ENCODE measurements at places on chromosomes 7 and 10.
A peak's percentile ranks its signal among the peaks of the same experiment; 100 is the strongest.

- no peaks in the 10 kb centered on the region for H3K4me1 ChIP-seq
- no peak overlapping the region for H3K27ac ChIP-seq
- no peaks in the 10 kb centered on the region for H3K27me3 ChIP-seq
- no peak overlapping the region for H3K4me3 ChIP-seq
- H3K36me3 ChIP-seq, result no peaks in the 10 kb centered on the region
Measured at GRCh38 chr10:13311177-13311575, 11.3 kb upstream of the PHYH start.

DNA sequence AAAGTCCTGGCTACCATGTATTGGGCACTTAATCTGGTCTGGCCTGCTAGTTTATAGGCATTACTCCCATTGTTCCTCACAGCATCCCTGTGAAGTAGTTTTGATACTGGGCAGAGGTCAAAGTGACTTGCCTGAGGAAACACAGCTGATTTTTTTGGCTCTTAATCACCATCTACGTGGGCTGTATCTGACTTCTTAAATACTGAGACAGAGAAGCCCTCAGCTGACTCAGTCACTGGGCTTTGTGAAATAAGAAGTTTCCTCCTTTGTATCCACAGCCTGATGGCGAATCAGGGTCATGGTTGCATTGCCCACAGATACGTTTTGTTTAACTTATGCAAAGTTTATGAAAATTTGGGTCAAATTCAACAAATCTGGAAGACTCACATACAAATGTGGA is 13.2 kb downstream of the TACR2 start:
- H3K27me3 ChIP-seq, result no peaks in the 10 kb centered on the region
- H3K4me3 ChIP-seq, result no peak overlapping the region
- peak; percentile 24 for DNase-seq
- H3K36me3 ChIP-seq, result peaks cover 38% of the 10 kb centered on the region

DNA sequence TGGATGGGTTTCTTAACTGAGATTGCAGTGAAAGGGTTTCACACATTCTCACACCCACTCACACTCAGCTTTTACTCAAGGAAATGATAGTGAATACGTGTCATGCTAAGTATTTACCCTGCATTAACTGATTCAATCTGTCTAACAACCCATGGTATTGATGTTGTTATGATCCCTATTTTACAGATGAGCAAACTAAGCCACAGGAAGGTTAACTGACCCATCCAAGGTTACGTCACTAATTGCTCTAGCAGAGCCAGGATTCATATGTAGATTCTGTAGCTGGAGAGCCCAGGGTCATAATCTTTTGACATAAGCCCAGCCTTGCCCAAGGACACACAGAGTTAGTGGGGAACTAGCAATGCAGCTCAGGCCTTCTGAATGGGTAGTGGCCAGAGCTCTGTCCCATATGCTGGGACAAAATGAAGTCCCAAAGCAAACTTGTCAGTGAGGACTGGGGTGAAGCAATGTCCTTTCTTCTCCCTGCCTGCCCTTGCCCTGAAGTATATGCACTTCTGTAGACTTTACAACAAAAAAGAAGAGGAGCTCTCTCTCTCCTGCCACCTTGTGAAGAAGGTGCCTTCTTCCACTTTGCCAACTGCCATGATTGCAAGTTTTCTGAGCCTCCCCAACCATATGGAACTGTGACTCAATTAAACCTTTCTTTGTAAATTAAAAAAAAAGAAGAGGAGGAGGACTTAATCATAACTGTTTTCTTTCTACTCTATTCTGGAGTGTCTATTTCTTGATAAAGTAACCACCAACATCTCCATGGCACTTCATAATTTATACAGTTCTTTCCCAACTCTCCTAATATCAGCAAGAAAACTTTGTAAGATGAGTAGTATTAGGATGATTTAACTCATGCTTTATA is 4.9 kb upstream of the CYP3A7 start:
- no peaks in the 10 kb centered on the region for H3K4me1 ChIP-seq
- H3K27ac ChIP-seq, result no peak overlapping the region
- no peaks in the 10 kb centered on the region for H3K36me3 ChIP-seq
- DNase-seq, result no peak
- no peaks in the 10 kb centered on the region for H3K27me3 ChIP-seq
- H3K4me3 ChIP-seq, result no peak overlapping the region

GRCh38 chr7:128178611-128179010 is 62.5 kb upstream of the LEP start:
- H3K27ac ChIP-seq, result no peak overlapping the region
- no peaks in the 10 kb centered on the region for H3K36me3 ChIP-seq
- no peak overlapping the region for H3K4me3 ChIP-seq
- no peaks in the 10 kb centered on the region for H3K4me1 ChIP-seq

GRCh38 chr10:73848821-73849489 is 25.4 kb downstream of the CAMK2G start:
- H3K36me3 ChIP-seq, result peaks cover 79% of the 10 kb centered on the region
- H3K27me3 ChIP-seq, result no peaks in the 10 kb centered on the region
- no peak overlapping the region for H3K4me3 ChIP-seq
- H3K4me1 ChIP-seq, result no peaks in the 10 kb centered on the region
- DNase-seq, result peak; percentile 100
- no peak overlapping the region for H3K27ac ChIP-seq

GRCh38 chr7:85471740-85472139 is 284.9 kb upstream of the SEMA3D start:
- H3K4me3 ChIP-seq, result no peak overlapping the region
- no peak for DNase-seq
- no peaks in the 10 kb centered on the region for H3K36me3 ChIP-seq
- no peaks in the 10 kb centered on the region for H3K27me3 ChIP-seq
- H3K4me1 ChIP-seq, result peaks cover 10% of the 10 kb centered on the region
- H3K27ac ChIP-seq, result no peak overlapping the region

DNA sequence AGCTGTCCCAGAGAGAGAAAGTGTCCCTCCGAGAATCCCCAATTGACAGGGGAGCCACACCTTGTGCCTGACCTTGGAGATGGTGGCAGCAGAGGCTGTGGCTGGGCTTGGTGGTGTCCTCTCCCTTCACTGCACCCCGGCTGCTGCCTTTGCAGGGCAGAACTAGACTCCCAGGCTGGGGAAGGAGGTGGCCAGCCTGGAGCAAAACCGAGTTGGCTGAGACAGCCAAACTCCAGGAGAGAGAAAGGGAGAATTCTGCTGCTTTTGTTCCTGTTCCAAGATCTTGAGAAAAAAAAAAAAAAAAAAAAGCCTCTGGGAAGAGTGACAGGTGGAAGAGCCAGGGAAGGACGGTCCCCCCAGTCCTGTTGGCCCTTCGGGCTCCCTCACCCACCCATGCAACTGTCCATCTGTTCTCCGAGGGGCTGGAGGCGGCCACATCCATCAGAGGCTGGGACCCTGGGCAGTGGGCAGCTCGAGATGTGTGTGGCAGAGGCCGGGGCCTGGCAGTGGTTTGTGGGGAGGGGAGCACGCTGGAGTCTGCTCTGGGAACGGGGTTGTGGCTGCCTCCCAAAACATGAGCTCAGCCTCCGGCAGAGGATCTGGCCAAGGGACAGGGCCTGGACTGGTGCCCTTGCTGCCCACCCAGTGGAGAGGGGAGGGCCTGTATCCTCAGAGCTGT is 35.5 kb downstream of the CLIP2 start:
- no peaks in the 10 kb centered on the region for H3K36me3 ChIP-seq
- no peaks in the 10 kb centered on the region for H3K4me1 ChIP-seq
- DNase-seq, result no peak
- H3K27ac ChIP-seq, result no peak overlapping the region
- no peak overlapping the region for H3K4me3 ChIP-seq

DNA sequence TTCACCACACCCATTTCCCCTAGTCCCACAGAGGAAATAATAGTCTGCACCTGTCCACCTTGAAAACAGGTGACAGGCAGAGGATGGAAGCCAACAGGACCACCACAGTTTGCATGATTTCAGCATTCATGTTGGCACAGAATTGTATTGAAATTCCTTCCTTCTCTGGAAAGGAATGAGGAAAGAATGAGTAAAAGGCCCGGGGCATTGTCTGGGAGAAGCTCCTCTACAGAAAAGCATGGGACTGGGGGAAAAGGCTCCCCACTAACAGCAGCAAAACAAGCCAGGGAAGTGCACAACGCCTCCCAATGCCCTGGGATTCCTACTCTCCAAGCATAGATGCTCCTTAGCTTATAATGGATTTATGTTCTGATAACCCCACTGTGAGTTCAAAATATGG is 28.5 kb upstream of the TOMM7 start:
- no peak overlapping the region for H3K27ac ChIP-seq
- H3K4me1 ChIP-seq, result peaks cover 11% of the 10 kb centered on the region
- H3K4me3 ChIP-seq, result no peak overlapping the region
- 0 out of 2 replicates have a peak, but pooled peaks cover 2% of the 10 kb centered on the region for H3K36me3 ChIP-seq
- H3K27me3 ChIP-seq, result no peaks in the 10 kb centered on the region

DNA sequence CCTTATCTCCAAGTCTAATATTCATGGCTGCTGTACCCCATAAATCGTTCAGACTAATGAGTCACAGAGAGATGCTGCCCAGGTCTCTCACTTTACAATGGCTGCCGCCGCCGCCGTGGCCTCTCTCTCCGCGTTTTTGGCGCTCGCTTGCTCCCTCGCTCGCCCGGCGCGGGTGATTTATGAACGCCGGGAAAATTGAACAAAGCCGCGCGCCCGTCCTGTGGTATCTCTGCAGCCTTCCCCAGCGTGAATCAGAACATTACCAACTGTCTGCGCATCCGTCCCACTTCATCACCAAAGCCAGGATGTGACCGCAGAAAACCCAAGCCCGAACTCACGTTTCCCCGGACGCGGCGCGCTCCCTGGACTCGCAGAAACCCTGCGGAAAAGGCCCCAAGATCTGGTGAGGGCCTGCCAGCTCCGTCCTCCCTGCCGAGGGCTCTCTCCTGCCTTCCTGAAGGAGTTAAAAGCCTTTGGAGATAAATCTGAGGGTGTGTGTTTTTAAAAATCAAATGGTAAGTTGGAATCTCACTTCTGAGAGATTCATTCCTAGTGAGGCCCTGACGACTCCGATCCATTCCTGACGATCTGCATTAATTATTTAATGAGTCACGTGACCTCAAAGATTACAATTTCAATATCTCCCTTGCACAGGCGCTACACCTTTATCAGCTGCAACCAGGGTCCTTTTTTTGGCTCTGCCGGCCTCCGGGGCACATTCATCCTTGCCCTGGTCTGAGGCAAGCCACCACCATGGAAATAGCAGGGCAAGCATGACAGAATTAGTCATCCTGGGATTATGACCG is 6.3 kb downstream of the HOXA4 start:
- no peaks in the 10 kb centered on the region for H3K27me3 ChIP-seq
- H3K4me3 ChIP-seq, result no peak overlapping the region
- DNase-seq, result no peak
- no peak overlapping the region for H3K27ac ChIP-seq
- 0 out of 2 replicates have a peak, but pooled peaks cover 4% of the 10 kb centered on the region for H3K4me1 ChIP-seq

DNA sequence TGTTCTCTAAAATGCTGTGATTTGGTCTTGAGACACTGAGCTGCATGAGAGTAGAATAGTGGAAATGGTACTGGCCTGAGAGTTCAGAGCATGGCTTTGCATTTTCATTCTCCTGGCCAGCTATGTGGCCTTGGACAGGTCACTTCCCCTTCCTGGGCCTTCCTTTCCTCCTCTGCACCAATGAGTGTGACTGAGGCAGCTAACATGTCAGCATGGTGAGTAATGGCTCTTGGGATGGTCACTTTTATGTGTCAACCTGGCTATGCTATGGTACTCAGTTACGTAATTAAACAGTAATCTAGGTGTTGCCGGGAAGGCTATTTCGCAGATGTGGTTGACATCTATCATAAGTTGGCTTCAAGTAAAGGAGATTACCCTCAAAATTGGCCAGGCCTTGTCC is 109.3 kb downstream of the RTKN2 start:
- peak; percentile 55 for DNase-seq
- H3K4me1 ChIP-seq, result no peaks in the 10 kb centered on the region
- no peaks in the 10 kb centered on the region for H3K27me3 ChIP-seq

DNA sequence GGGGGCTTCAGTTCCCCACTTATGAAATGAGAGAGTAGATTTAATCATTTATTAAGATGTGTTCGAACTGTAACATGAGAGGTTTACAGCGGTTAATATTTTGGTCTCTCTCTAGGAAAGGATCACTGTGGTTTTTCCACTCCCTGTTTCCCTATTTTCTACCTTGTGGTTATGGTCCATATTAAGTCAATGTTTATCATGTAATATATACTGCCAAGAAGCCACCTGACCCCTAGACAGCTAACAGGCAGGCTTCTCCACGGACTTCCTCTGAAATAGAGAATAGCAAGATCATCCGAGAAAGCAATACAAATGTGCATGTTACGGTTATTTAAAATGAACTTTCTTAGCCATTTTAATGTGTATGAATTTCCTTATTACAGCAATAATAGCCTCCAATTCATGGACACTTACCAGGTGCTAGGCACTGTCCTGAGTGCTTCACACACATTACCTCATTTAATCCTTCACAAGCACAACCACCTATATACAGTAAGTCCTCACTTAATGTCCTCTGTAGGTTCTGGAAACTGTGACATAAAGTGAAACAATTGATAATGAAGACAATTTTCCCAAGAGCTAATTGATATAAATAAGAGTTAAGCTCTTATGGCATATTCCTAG is 835 bp upstream of the COL28A1 start:
- H3K4me1 ChIP-seq, result peaks cover 6% of the 10 kb centered on the region
- H3K4me3 ChIP-seq, result no peak overlapping the region
- H3K27ac ChIP-seq, result no peak overlapping the region
- DNase-seq, result peak; percentile 22

GRCh38 chr7:77467408-77467807 is 51.3 kb upstream of the GSAP start:
- no peak overlapping the region for H3K27ac ChIP-seq
- no peak overlapping the region for H3K4me3 ChIP-seq
- DNase-seq, result no peak
- no peaks in the 10 kb centered on the region for H3K36me3 ChIP-seq

- peaks cover 60% of the 10 kb centered on the region for H3K4me1 ChIP-seq
- H3K27ac ChIP-seq, result peak overlapping the region; percentile 3
- no peaks in the 10 kb centered on the region for H3K36me3 ChIP-seq
- no peaks in the 10 kb centered on the region for H3K27me3 ChIP-seq
- peak; percentile 99 for DNase-seq
- H3K4me3 ChIP-seq, result no peak overlapping the region
Measured at GRCh38 chr10:62244785-62245467, 23.7 kb downstream of the RTKN2 start.

- H3K36me3 ChIP-seq, result no peaks in the 10 kb centered on the region
- H3K4me1 ChIP-seq, result peaks cover under 1% of the 10 kb centered on the region
- peak; percentile 56 for DNase-seq
- H3K27me3 ChIP-seq, result no peaks in the 10 kb centered on the region
- no peak overlapping the region for H3K27ac ChIP-seq
Measured at GRCh38 chr10:117226813-117227451, 14.0 kb upstream of the SLC18A2 start.

DNA sequence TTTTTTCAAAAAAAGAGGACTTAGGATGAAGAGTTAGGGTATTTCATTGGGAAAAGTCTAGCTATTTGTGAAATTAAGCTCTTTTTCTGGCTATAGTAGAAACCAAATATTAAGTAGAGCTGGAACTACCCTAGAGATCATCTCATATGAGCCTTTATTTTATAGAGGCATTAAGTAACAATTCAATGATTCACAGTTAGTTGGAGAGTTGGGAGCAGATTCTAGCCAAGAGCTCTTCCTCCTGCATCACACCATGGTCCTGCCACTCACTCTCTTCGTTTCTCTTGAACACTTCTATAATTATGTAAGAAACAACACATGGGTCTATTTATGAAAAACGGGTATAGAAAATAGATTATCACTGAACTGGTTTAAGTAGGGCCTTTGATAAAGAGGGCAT is 76.1 kb upstream of the ANK3 start:
- DNase-seq, result peak; percentile 93
- H3K4me3 ChIP-seq, result 0 out of 2 replicates have a peak overlapping the region, but pooled peaks have one; percentile 9
- H3K27ac ChIP-seq, result peak overlapping the region; percentile 93
- H3K27me3 ChIP-seq, result no peaks in the 10 kb centered on the region
- no peaks in the 10 kb centered on the region for H3K36me3 ChIP-seq

- H3K4me1 ChIP-seq, result peaks cover 4% of the 10 kb centered on the region
- no peak overlapping the region for H3K4me3 ChIP-seq
- DNase-seq, result no peak
- no peak overlapping the region for H3K27ac ChIP-seq
- no peaks in the 10 kb centered on the region for H3K36me3 ChIP-seq
- H3K27me3 ChIP-seq, result peaks cover 7% of the 10 kb centered on the region
Measured at GRCh38 chr7:108263425-108263824, 133.3 kb upstream of the LAMB4 start.

All from PC-3 (cell line).